ENCODE measurements at places on chromosomes 7 and 10.

DNA sequence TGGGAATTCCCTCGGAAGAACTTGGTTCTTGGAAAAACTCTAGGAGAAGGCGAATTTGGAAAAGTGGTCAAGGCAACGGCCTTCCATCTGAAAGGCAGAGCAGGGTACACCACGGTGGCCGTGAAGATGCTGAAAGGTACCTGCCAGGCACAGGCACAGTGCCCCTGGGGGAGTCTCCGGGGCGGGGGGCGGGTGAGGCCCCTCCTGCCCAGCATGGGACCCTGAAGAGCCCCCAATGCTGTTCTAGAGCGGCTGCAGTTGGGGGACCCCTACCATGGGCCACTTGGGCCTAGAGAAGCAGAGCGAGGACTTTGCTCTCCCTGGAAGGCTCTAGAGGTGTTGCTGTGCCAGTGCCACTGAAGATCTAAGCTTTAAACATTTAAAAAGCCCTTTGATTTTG lies 21.6 kb upstream of the CSGALNACT2 start:
- DNase-seq: no peak

- no peak for DNase-seq
Measured at GRCh38 chr7:87878208-87878735, 2.0 kb downstream of the DBF4 start.

DNA sequence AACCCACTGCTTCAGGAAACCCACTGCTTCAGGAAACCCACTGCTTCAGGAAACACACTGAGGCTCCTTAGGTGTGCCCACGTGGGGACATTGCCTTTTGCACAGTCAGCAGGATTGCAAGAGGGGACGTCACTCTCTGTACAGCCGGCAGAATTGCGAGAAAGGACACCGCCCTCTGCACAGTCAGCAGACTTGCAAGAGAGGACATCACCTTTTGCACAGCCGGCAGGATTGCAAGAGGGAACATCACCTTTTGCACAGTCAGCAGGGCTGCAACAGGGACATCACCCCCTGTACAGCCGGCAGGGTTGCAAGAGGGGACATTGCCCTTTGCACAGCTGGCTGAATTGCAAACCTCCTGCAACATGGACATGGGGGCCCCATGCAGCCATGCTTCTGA lies 407.6 kb downstream of the GLRX3 start:
- DNase-seq: no peak

- no peak for DNase-seq
Measured at GRCh38 chr10:128130051-128130450, 3.8 kb upstream of the MKI67 start.

DNA sequence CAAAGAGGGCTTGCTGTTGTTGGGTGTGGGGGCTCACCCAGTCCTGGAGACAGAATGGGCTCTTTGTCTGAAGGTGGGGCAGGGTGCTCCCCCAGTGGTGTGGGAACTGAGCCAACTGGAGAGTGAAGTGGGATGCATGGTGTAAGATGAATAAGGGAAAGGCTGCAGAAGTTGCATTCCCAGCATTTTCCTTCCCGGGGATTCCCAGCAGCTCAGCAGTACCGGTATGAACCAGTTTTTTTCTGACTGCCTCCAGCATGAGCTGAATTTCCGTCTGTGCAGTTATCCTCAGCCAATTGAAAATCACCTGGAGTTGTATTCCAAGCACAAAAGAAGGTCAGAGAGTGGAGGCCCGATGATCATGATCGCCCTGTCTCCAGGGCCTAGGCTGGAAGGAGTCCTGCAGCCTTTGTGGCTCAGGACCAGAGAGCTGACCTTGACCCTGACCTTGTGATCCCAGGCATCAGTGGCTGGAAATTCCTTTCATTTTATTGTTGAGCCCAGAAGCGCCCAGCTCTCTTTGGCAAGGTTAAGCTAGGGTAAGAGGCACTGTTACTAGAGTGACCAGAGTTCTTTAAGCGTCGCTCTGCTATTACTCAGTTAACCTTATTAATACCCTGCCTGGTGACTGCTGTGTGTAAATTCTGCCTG lies 33.4 kb downstream of the OGDH start:
- peak; percentile 83 for DNase-seq

GRCh38 chr7:2965301-2965700 lies 78.4 kb downstream of the CARD11 start:
- no peak for DNase-seq

DNA sequence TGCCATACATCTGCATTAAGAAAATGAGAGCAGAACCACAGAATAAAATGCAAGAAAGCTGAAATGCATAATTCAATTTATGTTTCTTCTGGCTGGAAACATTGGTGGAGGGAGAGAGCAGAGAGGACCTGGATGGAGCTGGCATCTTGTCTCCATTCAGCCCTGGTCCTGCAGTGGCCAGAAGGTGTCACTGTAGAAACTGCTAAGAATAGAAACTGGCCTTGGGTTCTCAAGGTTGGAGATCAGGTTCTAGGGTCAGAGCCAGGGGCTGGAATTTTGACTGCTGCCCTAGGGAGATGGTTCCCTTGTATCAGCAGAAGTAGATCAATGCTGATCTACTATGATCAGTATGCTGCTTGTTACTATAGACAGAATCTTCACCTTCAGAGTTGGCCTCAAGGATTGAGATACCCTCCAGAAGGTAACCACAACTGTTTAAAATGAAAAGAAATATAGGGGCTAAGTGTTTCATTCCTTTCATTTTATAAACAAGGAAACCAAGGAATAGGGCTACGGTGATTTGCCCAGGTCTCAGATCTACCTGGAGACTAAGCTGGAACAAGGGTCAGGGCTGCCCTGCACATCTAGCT lies 13.1 kb downstream of the TAS2R41 start:
- no peak for DNase-seq

DNA sequence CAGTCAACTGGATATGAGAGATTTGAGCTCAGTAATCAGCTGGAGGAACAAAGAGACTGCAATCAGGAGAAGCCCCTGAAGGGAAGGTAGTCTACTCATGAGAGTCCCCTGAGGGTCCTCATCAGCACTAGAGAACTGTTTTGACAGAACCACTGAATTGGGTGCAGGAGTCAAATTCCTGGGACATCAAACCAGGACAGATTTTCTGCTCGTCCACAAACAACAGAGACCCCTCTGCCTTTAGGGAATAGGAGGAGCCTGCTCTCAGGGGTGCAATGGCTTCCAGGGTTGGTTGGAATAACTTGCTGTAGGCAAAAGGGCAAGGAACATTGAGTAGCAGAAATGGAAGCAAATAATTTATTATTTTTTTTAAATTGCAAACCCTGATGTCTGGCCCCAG lies 21.9 kb upstream of the NEUROD6 start:
- no peak for DNase-seq

DNA sequence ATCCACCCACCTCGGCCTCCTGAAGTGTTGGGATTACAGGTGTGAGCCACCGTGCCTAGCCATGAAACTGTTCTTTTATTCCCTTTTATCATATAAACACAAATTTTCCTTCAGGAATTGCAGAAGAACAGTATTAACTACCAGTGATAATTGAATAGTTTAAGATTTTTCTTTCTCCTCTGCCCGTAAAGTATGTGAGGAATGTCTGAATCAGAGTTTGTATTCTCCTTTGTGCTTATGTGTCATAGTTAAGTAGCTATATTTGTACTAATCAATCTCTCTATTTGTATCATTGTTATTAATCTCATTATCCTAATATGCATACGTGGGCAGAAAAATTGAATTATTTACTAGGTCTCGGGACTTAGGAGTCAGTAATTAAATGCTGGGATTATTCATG lies 83.6 kb downstream of the ZNF277 start:
- DNase-seq: no peak

DNA sequence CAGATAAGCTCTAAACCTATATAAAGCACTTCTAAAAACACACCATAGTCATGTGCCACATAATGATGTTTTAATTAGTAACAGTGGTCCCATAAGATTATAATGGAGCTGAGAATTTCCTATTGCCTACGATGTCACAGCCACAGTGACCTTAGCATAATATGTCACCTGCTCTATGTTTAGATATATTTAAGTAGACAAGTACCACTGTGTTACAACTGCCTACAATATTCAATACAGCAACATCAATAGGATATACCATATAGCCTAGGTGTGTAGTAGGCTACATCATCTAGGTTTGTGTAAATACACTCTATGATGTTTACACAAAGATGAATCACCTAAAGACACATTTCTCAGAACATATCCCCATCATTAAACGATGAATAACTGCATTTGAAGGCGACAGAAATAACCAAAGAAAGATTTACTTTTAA lies 24.5 kb downstream of the GPR22 start:
- no peak for DNase-seq

- no peak for DNase-seq
Measured at GRCh38 chr7:69757528-69757927, 159.3 kb downstream of the AUTS2 start.

GRCh38 chr7:31065021-31065593 lies 13.0 kb downstream of the ADCYAP1R1 start:
- DNase-seq: no peak

GRCh38 chr10:17216901-17217395 lies 11.1 kb upstream of the VIM start:
- DNase-seq: no peak

DNA sequence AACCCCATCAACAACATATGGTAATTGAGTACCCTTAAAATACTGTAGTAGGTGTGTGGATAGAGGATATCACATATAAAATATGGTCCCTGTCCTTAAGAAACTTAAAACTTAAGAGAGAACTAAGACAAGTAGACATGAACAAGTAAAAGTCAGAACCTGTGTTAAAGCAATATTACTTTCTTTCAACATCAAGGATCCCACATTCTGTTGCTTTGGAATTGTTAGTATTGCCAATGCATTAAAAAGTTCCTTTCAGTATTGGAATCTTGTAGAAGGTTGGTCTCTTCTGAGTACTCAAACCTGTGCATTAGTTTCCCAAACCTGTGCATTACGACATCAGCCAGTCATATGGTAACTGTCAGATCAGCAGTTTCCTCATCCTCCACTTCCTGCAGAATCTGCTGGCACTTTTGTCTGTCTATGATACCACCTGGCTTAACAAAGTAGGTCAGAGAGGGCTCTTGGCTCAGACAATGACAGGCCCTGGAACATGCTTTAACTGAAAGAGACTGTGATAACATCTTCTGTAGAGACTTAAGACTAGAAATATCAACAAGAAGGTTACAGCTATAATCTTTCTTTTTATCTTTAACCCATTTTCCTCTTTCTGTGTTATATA lies 56.5 kb downstream of the CCDC71L start:
- DNase-seq: no peak
